Posterior vena cava (tissue), 2 donors: ENCODE measurements at places on chromosomes 3 and 15. TPM values are rescaled to one million over a fixed set of nuclear protein-coding genes. Genes with fewer than 3 reads are reported as not detected.

DNA sequence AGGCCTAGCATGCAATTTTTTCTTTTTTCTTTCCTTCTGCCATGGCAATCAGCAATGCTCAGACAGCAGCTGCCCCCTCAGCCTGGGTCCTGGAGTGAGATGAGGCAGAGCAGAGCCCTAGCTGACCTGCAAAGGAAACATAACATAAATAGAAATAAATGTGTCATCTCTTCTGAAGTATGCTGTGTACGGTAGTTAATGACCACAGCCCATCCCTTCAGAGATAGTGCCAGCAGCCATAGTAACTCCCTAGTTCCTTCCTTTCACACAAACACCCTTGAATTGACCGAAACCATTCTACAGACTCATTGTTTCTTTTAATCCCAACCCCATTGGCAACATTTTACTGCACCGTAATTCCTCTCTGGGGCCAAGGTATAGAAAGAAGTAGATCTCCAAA, 8.4 kb upstream of the CD47 start:
- DNase-seq: no peak

Gene ITIH3
- 16.1 TPM for total RNA-seq

GRCh38 chr3:179148616-179149405, 654 bp downstream of the PIK3CA start:
- peak; percentile 87 for DNase-seq

Gene RETNLB
- not detected for total RNA-seq

DNA sequence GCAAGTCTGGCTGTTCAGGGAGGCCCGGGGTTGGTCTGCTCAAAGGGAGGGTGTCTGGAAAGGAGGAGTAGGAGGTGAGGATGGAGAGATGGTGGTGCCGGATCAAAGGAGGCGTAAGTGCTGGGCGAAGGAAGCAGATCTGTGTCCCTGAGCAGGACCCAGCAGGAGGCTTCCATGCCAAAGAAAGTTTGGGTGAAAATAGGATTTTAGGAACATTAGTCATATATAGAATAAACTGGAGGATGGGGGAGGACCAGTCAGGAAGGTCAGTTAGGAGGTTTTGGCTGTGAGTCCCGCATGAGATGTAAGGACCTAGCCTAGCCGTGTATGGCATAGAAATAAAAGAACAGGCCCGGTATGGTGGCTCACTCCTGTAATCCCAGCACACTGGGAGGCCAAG, 28.6 kb upstream of the VPS8 start:
- no peak for DNase-seq

- DNase-seq: no peak
Measured at GRCh38 chr15:41512940-41513505, 604 bp downstream of the LTK start.

DNA sequence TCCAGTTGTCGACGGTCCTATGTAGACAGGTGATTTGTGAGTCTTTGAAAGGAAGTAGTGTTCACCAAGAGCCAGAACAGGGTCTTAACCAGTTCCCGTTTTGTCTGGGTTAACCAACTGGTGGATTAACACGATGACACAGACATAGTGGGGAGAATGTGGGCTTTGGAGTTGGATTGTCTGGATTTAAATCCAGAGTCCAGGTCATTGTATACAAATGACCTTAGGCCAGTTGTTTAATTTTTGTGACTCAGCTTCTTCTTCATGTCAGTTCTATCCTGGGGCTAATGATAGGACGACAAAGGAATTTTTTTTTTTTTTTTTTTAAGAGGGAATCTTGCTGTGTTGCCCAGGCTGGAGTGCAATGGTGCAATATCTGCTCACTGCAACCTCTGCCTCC, 126.7 kb downstream of the LPP start:
- DNase-seq: no peak

Gene RPP25
- total RNA-seq: 7.5 TPM
